Psoas muscle (tissue), 8 donors: ENCODE measurements at places on chromosomes 7 and 10. TPM values are rescaled to one million over a fixed set of nuclear protein-coding genes. Genes with fewer than 3 reads are reported as not detected.

- DNase-seq: no peak
Observed at GRCh38 chr7:152351168-152351567, 84.6 kb downstream of the KMT2C start.

GRCh38 chr7:151381348-151382078, 28.3 kb downstream of the WDR86 start:
- DNase-seq: no peak

DNA sequence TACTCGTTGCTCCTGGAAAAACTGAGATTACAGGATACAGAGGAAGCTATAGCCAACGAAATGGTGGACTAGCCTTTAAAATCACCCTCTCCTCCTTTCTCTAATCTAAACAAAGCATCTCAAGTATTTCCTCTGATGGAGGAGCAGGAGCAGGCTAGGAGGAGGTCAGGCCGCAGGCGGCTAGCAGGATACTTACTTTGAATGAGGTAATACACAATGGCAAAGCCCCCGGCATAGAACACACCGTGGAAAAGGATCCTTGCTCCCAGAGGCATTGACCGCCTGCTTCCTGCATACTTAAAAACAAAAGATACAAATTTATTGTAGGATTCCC, 64.4 kb downstream of the STK17A start:
- DNase-seq: no peak

- no peak for DNase-seq
Observed at GRCh38 chr7:32169228-32169627, 99.0 kb upstream of the PDE1C start.

The SMIM30 gene
- 60.9 TPM for total RNA-seq

The PHYHIPL gene
- 0.08 TPM for total RNA-seq

The CHRM2 gene
- not detected for total RNA-seq

The CTAGE15 gene
- 0.22 TPM for total RNA-seq
